ENCODE measurements at places on chromosomes 7 and 10.
A peak's percentile ranks its signal among the peaks of the same experiment; 100 is the strongest.

DNA sequence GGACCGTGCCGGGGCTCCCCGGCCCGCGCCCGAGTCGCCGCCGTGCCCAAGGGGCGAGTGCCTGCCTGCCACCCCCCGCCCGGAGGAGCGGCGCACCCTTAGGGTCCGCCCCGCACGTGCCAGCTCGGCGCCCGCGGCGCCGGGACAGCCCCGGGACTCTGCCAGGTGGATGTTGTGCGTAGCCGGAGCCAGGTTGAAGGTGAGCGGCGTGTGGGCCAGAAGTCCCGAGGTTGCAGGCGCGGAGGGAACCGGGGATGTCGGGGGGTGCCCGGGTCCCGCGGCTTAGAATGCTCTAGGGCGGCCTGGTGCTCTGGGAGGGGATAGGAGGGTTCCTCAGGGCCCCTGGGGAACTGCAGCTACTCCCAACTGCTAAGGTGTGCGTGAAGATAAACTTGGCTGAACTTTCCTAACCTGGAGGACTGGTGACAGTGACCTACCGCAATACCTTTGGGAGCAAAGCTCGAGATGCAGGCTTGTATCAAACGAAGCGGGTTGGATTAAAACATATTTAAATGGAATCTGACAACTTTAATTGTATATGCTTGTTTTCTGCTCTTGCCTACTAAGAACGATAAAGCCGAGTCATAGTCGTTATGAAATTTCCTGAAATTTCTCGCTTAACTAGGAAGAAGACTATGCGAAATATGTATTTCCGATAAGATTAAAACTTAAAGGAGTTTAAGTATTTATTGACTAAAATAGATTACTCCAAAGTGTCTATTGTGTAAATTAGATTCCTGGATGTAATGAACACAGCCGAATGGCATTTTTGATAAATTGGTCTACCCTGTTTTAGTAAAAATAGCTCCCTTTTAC, at the start of gene CUX1:
Gene CUX1 (plus strand): TSS at position 156 of the 816 bp plus-strand sequence. CDS start 14 bp downstream, at position 170.
- ATAC-seq, result no peak

DNA sequence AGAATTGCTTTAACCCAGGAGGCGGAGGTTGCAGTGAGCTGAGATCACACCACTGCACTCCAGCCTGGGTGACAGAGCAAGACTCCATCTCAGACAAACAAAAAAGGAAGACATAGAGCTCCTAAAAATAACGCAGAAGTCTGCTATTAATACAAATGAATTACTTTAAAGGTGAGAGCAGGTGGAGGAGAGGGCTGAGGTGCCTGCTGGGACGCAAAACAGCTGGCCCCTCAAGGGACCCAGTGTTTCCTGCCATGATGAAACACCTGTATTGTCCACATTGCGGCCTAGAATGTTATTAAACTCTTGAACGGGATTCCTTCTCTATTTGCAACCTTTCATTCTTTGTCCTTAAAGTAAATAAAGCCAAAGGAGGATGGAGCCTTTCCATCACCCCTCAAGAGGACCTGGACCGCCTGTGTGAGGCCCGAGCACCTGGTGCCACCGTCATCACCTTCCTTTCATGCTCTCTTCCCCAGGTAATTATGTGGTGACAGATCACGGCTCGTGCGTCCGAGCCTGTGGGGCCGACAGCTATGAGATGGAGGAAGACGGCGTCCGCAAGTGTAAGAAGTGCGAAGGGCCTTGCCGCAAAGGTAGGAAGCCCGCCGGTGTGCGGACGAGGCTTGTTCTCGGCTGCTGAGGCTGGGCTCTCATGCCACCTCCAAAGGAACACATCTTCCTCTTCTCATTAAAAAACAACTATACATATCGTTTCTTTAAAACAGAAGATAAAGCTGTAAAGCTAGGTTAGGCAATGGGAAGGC, 136.7 kb downstream of the EGFR start:
- no peak for ATAC-seq

- ATAC-seq, result no peak
These were observed 15.3 kb downstream of the PAPSS2 start for GRCh38 chr10:87674943-87675342.

GRCh38 chr7:27364344-27364758, 121.7 kb downstream of the EVX1 start:
- no peak for ATAC-seq

DNA sequence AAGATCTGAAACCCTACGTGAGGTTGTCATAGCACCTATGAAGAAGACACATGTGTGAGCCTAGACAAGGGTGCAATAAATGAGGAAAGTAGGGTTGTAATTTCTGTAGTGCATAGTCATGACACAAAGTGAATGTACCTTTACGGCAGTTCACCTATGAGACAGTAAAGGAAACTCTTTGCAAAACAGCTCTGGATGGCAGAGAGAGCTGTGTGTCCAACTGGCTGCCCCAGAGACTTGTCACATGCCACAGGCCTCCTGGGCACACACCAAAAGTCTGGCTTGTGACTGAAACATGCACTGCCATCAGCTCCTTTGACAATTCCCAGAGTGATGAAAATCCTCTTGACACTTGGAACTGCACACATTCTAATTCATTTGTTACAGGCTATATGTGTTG, 90.7 kb upstream of the NAMPT start:
- ATAC-seq, result no peak

- no peak for ATAC-seq
These were observed 78.9 kb downstream of the GPR37 start for GRCh38 chr7:124686543-124687171.

- ATAC-seq, result no peak
These were observed 108.6 kb upstream of the TAC1 start for GRCh38 chr7:97623333-97623732.

GRCh38 chr10:33025039-33025438, 67.0 kb upstream of the ITGB1 start:
- ATAC-seq, result no peak

DNA sequence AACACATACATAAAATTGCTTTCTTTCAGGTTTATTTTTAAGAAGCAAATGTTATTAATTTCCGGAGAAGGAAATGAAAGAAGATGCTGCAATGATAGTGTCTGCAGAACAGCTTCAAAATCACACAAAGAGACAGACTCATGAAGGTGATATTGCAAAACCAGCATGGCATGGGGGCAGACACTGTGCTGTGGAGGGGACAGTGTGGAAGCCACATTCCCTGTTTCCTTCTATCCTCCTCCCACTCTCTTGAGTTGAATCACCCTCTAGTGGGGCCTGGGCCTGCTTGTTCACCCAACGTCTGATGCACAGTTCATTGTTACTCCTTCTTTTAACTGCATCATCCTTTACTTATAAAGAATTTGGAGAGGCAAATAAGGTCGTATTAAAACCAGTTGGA, 104.0 kb upstream of the INSIG1 start:
- no peak for ATAC-seq

- no peak for ATAC-seq
These were observed 13.5 kb downstream of the CALD1 start for GRCh38 chr7:134792968-134793367.

DNA sequence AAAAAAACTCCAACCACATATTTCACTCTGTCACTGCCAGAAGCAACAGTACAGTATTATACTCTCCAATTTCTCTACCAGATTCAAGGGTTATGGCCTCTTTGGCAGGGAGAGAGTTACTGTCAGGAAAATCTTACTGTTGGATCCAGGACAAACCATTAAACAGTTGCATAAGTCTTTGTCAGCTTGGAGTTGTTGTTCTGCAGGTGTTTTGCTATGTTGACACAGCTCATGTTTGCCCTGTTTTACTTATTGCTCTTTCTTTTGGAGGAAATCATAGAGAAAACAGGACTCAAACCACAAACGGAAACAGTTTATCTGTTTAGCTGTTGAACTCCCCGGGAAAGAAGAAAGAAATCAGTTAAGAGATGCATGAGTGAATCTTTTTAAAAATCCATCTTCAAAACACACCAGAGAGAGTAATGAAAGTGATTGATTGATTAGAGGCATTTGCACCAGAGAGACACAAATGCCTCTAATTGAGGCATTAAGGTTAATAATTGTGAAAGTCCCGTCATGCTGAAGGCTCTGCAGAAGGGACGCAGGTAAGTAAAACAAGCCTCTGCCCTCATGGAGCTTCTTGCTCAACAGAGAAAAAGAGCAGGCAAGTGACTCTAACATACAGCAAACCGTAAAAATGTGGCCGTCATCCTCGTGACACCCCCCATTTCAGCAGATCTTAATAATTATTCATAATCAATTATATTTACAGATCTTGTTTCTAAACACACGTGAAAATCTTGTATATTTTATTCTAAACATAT, 38.7 kb upstream of the ARHGAP21 start:
- ATAC-seq, result no peak

DNA sequence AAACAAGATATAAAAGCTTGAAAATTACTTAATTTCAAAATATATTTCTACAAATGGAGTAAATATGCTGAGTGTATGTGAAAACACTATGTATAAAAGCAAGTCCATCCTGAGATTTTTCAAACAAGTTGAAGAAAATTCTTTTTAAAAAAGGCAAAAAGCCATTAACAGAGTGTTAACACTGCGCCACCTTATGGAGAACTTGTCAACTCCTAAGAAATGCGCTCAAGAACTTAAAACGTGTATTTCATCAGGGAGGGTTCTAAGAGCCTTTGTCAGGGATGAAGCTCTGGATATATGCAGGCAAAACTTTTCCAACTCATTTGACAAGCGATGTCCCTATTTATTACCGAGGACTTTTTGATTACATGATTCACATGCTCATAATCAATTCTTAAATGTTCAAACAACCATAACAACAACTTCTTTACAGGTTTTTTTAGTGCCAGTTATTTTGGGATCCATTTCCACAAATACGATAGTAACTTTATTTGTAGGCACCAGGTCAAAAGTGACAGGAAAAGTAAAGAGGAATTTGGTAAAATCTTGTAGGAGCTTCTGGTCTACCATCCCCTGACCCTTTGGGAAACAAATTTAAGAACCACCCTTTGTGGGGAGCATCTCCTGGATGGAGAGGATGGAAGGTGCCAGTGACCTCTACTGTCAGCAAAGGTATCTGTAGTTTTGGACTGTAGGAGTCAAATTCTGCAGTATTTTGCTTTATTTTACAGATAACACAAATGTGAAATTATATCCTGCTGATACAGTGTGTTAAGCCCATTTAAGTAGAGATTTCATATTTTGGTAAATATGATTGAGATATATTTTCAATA, 23.2 kb downstream of the CALCR start:
- peak; percentile 38 for ATAC-seq

DNA sequence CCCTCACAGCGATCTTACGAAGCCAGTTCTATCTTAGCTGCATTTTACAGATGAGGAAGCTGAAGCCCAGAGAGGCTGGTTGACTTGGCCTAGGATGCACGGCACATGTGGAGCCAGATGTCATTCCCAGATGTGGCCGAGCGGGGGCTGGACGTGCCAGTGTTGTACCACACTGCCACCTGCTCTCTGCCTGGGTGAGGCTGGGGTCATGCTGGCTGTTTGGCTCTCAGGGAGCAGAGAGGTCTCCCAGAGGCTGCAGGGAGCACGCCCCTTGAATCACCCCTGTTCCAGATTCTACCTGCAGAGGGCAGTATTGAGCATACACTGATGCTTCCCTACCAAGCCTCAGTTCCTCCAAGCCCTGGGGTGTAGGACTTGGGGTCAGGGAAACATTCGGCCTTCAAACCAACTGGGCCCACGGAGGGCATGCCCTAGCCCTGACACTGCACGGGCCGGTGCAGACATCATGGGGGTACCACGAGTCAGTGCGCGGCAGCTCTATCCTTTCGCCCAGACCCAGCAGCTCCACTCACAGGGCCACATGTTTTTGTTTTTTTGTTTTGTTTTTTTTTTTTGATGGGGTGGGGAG, 3.8 kb upstream of the GTF2IRD1 start:
- ATAC-seq, result no peak

DNA sequence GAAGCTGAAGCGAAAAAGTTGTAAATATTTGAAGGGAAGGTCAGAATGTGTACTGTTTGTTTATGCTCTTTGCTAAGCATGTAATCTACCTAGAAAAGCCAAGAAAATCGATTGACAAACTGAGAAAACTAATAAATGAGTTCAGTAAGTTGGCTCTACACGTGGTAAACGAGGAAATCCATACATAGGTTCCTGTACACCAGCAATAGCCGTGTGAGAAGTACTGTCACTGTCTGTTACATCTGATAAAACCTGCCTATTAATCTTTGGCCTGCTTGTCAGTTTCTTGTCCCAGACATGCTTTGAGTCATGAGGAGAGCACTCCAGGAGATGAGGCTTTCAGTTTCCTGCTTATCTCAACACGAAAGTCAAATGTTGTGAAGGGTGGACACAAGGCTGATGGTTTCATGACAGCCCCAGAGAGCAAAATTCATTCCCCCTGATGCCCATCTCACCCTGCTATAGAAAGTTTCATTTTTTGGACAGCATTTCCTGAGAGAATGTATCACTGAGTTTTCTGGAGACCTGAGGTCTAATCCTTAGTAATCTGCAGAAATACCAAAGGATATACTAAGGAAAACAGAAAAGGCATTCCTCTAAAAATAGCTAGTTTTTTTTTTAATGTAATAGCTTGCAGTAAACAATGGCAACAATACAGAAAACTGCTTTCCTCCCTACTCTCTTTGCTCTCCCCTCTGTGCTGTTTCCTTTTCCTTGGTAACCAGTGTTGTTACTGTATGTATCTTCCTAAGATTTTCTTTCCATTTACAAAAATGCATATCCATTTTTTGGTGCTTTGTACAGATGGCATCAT, 18.8 kb downstream of the BMPR1A start:
- ATAC-seq, result peak; percentile 58

DNA sequence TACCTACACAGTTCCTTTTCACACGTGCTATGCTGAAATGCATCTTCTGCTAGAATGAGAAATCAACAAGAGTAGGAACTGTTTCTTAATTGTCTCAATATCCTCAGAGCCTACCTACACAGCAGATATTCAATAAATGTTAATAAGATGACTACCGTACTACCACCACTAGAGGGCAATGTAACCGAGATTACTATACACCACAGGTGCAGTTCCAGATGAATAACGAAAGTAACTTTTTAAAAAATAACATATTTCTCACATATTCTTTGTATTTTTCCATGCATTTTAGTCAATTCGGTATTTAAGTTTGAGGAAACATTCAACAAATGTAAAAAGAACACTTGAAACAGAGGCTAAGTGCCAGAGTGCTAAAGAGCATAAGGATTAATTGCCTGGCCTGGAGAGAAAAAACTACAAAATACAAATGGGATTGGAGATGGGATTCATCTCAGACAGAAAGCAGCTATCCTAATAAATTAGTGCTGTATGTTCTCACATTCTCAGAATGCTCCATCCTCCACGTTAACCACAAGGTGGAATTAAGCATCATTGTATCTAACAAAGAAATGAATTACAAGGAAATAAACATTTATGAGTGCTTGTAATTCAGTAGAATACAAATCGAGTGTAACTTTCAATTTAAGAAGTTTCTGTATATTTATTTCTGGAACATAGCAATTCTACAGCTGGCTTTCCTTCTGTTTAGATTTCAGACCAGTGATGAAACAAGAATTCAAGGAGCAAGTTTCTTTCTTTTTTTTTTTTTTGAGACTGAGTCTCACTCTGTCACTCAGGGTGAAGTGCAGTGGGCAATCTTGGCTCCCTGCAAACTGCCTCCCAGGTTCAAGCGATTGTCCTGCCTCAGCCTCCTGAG, 20.3 kb upstream of the HECTD2 start:
- ATAC-seq, result peak; percentile 57

DNA sequence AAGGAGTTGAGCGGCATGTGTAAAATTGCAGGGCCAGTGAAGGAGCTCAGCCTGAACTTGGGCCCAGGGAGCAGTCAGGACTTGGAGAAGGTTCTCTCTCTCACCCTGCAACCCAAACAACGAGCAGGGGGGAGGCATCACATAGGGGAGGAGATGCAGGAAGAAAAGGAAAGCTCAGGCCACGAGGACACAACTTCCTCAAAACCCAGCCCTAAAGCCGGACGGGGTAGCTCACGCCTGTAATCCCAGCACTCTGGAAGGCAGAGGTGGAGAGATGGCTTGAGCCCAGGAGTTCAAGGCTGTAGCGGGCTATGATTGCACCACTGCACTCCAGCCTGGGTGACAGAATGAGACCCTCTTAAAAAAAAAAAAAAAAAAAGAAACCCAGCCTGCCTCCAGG, 629.1 kb downstream of the PARD3 start:
- ATAC-seq, result no peak

Data from motor neuron (in vitro differentiated cells).